ENCODE measurements at places on chromosomes 4 and X.

GRCh38 chrX:54230435-54231148 lies 47.5 kb upstream of the FAM120C start:
- no peak for DNase-seq

DNA sequence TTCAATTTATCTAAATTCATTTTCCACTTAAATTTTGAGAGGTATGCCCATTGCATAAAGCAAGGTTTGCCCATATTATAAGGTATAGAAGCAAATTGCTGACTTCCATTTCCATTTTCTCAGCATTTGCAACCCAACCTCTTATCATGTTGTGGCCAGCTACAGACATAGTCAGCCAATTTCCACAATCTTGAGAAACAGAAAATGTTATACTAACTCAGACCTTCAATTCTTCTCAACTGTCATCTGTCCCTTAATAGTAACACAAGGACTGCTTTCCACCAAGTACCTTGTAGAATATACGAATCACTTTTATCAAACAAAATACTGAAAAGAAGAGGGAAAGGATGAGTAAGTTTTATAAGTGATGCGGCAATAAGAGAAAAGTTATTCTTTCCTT lies 11.2 kb upstream of the GRIA3 start:
- no peak for DNase-seq

DNA sequence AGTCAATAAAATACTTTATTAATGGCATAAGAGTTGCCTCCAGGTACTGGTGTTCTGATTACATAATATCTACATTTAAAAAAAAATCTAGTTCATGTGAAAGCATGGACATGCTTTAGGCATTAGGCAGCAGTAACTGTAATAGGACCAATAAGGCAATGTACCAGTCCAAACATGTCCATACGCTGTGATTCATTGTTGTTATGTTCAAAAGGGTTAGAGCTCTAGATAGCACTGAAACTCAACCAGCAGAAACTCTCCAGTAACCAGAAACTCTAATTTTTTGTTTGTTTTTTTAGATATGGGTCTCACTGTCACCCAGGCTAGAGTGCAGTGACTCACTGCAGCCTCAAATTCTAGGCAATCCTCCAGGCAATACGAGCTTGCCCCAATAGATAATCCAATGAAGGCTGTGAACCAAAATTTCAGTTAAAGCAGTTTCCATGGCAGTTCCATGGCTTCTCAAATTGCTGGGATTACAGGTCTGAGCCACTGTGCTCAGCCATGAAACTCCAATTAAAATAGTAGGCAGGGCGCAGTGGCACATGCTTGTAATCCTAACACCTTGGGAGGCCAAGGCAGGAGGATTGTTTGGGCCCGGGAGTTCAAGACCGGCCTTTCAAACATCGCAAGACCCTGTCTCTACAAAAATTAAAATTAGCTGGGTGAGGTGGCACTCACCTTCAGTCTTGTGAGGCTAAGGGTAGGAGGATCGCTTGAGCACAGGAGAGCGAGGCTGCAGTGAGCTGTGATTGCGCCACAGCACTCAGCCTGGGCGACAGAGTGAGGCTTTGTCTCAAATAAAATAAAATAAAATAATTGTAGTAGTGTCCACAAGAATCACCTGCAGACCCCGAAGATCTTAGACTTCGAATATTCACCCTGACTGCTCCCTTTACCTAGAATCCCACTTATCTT lies 36.3 kb downstream of the MGARP start:
- no peak for DNase-seq

DNA sequence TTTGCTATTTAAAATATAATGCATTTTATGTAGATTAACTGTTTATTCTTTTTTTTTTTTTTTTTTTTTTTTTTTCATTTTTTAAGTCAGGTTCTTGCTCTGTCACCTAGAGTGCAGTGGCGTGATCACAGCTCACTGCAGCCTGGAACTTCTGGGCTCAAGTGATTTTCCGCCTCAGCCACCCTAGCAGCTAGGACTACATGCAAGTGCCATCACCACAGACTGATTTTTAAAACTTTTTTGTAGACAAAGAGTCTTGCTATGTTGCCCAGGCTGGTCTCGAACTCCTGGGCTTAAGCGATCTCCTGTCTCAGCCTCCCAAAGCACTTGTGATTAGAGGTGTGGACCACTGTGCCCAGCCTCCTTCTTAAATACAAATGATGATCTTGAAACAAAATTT lies 159.9 kb downstream of the CAMK2D start:
- DNase-seq, result no peak

- DNase-seq, result peak; percentile 28
These were observed 34.4 kb downstream of the TMSB4X start for GRCh38 chrX:13009273-13009672.

- DNase-seq, result no peak
These were observed 223.7 kb downstream of the COL25A1 start for GRCh38 chr4:109078724-109079123.

GRCh38 chr4:101451086-101451485 lies 103.8 kb upstream of the PPP3CA start:
- DNase-seq, result no peak

DNA sequence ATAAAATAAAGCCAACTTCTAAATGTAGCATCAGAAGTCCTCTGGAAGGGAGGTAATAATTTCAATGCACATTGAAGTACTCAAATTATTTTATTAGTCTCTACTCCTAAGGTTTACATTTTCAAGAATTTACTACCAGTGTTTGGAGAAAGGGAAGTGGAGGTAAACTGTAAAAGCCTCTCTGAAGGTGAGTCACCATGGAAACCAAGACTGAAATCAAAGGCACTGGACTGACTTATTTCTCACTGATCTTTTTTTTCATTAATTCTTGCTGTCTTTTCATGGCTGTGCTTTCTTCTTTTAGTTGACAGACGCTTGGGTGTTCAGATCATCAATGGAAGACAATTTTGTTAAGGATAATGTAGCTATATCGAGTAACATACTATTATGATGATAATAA lies 9.7 kb downstream of the SLC39A8 start:
- DNase-seq, result peak; percentile 27

GRCh38 chr4:2806390-2807355 lies 13.8 kb downstream of the SH3BP2 start:
- no peak for DNase-seq

DNA sequence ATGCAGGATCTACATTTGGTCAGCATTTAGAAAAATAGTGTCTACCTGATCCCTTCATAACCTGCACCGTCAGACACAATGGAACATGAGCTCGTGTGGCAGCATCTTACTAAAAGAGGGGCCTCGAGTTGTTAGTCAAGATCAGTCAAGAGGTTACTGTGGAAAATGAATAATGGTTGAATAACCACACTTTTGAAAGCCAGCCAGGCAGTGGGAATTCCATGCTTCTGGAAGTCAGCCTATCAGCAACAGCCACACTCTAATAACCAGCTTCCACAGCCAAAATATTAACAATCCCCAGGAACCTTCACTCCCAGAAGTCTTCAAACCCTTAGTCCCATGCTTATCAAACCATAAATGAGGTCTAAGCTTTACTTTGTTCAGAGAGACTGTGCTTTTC lies 234.3 kb downstream of the HS3ST1 start:
- DNase-seq, result no peak

- no peak for DNase-seq
These were observed 257.7 kb downstream of the ANKRD50 start for GRCh38 chr4:124454772-124455270.

- peak; percentile 75 for DNase-seq
These were observed at the start of gene C4orf36 for GRCh38 chr4:86891762-86892635. C4orf36 (minus strand) TSS chr4:86892422; CDS start chr4:86891520, 902 bp downstream.

GRCh38 chr4:13966231-13967195 lies 339.0 kb upstream of the BOD1L1 start:
- no peak for DNase-seq

DNA sequence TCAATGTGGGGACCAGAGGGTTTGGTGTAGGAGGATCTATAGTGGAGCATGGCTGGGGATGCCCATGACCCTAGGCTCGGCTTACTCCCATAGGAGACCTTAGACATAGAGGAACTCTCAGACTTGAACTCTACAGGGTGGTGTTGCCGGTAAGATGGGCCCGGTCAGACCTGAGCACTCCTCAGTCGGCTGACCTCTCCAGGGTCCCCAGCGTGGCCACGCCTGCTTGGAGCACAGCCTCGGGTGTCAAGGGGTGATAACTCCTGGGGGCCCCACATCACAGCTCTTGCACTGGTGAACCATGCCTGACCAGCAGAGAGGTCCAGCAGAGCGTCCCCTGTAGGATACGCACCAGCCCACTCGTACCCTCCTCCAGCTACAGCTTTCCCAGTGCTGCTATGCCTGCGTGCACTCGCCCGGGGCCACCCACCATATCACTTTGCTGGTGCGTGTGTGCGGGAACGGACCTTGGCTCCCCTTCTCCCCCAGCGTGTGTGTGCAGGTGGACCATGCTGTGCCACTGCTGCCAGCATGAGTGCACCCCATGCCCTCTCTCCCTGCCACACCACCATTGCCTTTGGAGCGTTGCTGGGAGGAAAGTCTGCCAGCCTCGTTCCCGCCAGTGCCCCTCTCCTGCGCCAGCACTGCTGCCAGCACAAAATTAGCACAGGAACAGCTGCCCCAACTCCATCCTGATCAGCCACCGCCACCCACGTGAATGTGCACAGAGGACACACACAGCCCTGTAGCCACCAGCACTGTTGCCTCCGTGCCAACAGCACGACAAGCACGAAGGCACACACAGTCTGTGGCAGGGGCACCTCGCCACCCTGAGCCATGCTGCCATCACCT lies 806.6 kb downstream of the GLUD2 start:
- no peak for DNase-seq

- no peak for DNase-seq
These were observed 1.5 kb downstream of the PITX2 start for GRCh38 chr4:110621328-110621812.

DNA sequence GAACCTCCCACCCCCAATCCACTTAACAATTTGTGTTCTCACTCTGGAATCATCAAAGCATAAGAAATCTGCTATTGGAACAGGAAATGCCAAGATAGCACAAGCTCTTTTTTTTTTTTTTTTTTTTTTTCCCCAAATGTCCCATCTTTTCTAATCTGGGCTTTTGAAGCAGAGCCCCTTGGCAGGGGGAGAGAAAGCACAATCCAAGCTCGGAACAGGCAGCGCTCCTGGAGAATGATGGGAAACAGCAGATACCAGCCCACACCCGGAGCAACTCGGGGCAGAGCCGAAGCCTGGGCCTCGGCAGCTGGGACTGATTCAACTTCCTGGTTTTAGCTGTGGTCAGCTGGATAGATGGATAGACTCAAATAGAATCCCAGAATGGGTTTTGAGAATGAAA lies 235.1 kb downstream of the QDPR start:
- no peak for DNase-seq

- no peak for DNase-seq
These were observed 11.9 kb downstream of the FSTL5 start for GRCh38 chr4:162151850-162152249.

- DNase-seq, result no peak
These were observed 9.8 kb upstream of the RTL5 start for GRCh38 chrX:72141372-72142004.

- DNase-seq, result peak; percentile 7
These were observed 186.6 kb upstream of the MAOA start for GRCh38 chrX:43469391-43470054.

- no peak for DNase-seq
These were observed 229.0 kb upstream of the LCORL start for GRCh38 chr4:18250564-18250963.

- no peak for DNase-seq
These were observed 5.8 kb downstream of the VMA21 start for GRCh38 chrX:151402719-151403390.

- peak; percentile 80 for DNase-seq
These were observed 61.6 kb upstream of the ACSL1 start for GRCh38 chr4:184887333-184887732.

GRCh38 chrX:155179346-155179997 lies 36.8 kb upstream of the VBP1 start:
- DNase-seq, result no peak

DNA sequence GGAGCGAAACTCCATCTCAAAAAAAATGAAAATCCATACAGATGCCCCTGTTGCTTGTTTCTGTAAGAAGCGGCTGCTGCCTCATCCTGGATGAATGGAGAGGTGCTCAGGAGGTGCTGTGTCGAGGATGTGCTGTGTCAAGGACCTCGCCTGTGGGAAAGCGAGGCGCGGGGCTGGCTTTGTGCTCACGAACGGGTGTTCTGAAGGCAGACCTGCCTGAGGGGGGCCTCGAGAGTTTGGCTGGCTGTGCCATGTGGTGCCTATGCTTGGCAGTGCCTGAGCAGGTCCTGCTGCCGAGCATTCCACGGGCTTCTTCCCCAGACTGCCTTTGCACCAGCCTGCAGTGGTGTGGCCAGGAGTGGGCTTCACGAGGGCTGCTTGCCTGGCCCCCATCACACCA lies 61.5 kb downstream of the NSD2 start:
- DNase-seq, result no peak

GRCh38 chr4:10020106-10020505 lies 1.2 kb downstream of the SLC2A9 start:
- DNase-seq, result no peak

GRCh38 chr4:71389149-71389827 lies 50.5 kb downstream of the SLC4A4 start:
- DNase-seq, result no peak

GRCh38 chr4:176758731-176759130 lies 34.0 kb downstream of the VEGFC start:
- no peak for DNase-seq

- DNase-seq, result no peak
These were observed 82.4 kb downstream of the CNGA2 start for GRCh38 chrX:151816934-151817333.

DNA sequence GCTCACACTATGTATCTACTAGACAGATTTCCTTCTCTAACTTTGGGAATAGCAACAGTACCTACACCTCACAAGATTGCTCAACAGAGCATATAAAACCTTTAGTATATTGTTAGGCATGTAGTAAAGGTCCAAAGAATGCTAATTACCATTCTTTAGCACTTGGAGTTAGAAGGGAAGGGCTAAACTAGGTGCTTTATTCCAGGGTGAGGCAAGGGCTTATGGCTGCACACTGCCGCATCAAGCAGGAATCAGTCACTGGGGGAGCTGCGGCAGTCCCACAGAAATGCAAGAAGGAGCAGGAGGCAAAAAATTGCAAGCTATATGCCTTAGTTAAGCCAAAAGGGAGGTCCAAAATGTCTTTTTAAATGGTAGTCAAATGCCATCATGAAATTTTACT lies 162.7 kb downstream of the PPP3CA start:
- no peak for DNase-seq

- no peak for DNase-seq
These were observed 52.6 kb upstream of the ESX1 start for GRCh38 chrX:104307341-104307740.

- peak; percentile 13 for DNase-seq
These were observed 524.9 kb upstream of the HTR2C start for GRCh38 chrX:114058988-114059418.

GRCh38 chr4:88573276-88573980 lies 18.9 kb upstream of the HERC3 start:
- DNase-seq, result no peak

GRCh38 chrX:129925305-129926092 lies 19.5 kb downstream of the UTP14A start:
- DNase-seq, result peak; percentile 89

- DNase-seq, result no peak
These were observed 219.6 kb downstream of the DKK2 start for GRCh38 chr4:106816496-106816895.

DNA sequence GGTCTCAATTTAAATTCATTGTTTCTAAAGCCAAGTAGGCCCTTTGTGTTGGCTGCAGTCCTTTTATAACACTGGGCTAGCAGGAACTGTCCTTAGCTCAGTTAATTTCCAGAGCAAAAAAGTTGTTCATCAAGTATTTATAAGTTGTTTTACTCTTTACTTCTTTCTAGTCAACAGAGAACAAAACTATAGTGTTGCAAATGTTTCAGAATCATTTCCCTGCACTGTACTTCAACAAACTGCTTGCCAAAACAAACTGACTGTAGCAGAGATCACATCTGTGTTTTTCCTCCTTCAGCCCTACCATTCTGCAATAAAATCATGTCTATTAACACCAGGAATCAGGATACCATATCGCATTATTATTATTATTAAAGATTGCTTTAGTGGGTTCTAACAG lies 168.5 kb upstream of the SH3RF1 start:
- no peak for DNase-seq
